Osteoblast (primary cell): ENCODE measurements at places on chromosomes 1 and 21. TPM values are rescaled to one million over a fixed set of nuclear protein-coding genes. Genes with fewer than 3 reads are reported as not detected.

LHX8 gene
- total RNA-seq: not detected in 2 replicates

TP73 gene
- total RNA-seq: not detected in 2 replicates

TSPAN1 gene
- 0.59 and 1.1 TPM in 2 replicates for total RNA-seq

DNA sequence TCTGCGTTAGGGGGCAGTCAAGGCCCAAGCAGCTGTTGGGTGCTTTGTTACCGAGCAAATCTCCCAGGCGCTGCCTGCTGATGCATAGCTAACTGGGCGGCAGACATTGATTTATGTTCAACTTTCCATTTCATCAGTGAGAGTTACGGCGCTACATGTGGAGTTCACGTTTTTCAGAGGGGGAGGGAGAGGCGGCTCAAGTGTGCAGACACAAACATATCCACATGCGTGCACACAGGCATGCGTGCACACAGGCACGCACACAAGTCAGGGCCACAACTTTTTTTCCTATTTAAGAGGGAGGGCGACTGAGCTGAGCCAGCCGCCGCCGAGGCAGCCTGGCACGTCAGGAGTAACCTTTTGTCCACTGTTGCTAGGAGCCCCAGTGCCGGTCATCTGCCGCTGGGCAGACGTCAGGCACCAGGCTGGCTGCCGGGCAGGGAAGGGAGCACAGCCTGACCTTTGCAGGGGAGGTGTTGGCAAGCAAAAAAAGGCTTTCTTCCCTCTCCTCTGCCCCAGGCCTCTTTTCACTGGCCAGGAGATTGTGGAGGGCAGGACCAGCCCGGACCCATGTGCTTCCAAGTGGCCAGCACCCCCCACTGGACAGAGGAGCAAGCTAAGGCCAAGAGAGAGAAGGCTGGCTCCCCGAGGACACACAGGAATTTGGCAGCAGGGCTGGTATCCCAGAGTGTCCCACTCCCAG is 73.3 kb downstream of the MRPL37 start:
- no peak overlapping the region for H3K4me3 ChIP-seq
- H3K27ac ChIP-seq: peak overlapping the region; percentile 57
- DNase-seq: no peak
- H3K4me1 ChIP-seq: peaks cover 30% of the 10 kb centered on the region

DNA sequence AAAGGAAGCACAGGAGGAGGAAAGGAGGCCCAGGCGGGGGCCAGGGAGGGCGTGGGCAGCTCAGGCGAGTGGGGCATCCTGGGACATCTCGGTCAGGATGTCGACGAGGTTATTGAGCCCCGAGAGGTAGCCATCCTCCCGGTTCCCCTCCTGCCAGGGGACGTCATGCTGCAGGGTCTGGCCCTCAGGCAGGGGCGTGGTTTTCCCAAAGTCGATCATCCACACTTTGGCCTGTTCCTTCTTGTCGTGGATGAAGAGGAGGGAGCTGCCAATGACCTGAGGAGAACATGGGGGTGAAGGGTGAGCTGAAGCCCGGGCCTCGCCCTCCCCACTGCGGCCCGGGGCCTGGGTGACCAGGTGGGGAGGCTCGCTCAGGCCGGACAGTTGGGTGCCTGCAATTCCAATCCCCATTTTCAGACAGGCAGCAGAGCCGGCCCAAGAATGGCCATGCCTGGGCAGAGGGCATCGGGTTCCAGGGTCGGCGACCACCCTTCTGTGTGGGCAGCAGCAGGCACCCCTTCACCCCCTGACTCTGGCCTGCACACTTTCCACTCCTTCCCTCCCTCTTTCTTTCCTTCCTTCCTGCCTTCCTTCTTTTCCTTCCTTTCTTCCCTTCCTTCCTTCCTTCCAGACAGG is 86.2 kb downstream of the STUM start:
- H3K4me3 ChIP-seq: no peak overlapping the region
- H3K27me3 ChIP-seq: peaks cover 10% of the 10 kb centered on the region
- no peaks in the 10 kb centered on the region for H3K36me3 ChIP-seq
- no peak overlapping the region for H3K27ac ChIP-seq
- H3K4me1 ChIP-seq: no peaks in the 10 kb centered on the region

DNA sequence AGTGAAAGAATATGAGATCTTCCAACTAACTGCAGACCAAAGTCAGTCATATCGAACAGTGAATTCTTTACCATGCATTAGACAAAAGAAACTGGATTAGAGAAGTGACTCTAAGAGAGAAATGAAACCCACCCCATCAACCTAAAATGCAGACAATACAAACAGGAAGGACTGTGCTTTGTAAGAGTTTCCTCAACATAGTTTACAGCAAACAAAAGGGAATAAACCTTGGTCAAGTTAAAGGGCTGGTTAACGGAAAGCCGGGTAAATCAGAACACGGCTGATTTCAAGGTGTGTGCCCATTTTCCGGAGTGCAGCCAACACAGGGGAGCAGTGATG is 39.2 kb downstream of the SIPA1L2 start:
- DNase-seq: peak; percentile 41
- no peaks in the 10 kb centered on the region for H3K4me1 ChIP-seq
- H3K27me3 ChIP-seq: no peaks in the 10 kb centered on the region
- no peak overlapping the region for H3K27ac ChIP-seq
- H3K36me3 ChIP-seq: no peaks in the 10 kb centered on the region

GRCh38 chr1:230087717-230088105 is 20.7 kb downstream of the GALNT2 start:
- DNase-seq: no peak
- H3K27me3 ChIP-seq: no peaks in the 10 kb centered on the region
- peaks cover 86% of the 10 kb centered on the region for H3K4me1 ChIP-seq
- H3K36me3 ChIP-seq: peaks cover 9% of the 10 kb centered on the region

TLCD4 gene
- 2.2 and 2.4 TPM in 2 replicates for total RNA-seq

PM20D1 gene
- 0.29 TPM in 1 of 2 replicates, not detected in the other for total RNA-seq

CDA gene
- total RNA-seq: 0.59 and 1.1 TPM in 2 replicates

SPRR3 gene
- total RNA-seq: not detected in 2 replicates
